ELF-1 (cell line): ENCODE measurements at places on chromosomes 7 and 10.

DNA sequence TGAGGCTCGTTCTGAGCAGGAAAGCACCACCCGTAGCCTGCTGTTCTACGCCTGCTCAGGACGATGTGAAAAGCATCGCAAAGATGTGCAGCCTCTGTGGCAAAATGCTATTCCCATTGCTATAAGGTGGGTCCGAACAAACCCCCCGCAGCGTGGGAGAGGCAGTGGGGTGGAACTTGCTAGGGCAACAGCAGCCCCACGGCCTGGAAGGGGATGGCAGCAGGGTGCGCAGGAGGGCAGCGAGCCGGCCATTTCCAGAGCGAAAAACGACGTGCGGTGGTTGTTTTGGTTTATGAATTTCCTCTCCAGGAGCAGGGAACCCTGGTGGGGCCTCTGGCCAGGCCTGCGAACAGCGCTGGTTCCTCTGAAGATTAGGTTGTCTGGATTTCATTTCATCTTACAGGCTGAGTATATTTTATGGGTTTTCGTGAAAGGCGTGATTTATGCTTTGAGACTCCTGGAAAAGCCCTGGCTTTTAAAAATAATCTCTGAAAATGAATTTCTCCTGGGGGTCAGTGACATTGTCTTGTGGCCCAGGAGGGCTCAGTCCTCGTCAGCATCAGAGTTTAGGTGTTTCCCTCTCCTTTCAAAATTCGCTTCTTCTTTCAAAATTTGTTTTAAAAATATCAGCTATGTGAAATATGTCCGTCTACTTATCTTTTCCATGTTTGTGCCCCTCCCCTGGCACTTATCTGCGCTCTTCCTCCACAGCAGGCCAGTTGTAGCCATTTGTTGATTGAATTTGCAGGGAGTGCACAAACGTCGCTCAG, 42.3 kb upstream of the UBE3C start:
- no peak for DNase-seq

DNA sequence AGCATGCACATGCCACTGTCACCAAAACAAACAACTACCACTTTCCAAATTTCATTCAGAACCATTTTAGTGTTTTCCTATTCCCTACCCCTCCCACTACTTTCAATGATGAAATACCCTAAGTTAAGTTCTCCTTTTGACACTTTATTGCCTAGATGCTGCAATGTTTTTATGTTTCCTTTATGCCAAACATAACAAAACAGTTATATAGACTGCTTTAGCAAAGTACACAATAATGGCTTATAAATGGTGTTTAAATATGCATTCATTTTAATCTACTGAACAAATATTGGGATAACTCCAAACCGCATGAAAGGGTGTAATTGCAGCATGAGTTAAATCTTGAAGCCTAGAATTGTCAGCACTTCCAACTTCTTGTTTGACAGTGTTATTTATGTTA, 69.2 kb downstream of the PHYHIPL start:
- DNase-seq, result no peak

- no peak for DNase-seq
Observed at GRCh38 chr10:52353960-52354394, 39.9 kb downstream of the DKK1 start.

DNA sequence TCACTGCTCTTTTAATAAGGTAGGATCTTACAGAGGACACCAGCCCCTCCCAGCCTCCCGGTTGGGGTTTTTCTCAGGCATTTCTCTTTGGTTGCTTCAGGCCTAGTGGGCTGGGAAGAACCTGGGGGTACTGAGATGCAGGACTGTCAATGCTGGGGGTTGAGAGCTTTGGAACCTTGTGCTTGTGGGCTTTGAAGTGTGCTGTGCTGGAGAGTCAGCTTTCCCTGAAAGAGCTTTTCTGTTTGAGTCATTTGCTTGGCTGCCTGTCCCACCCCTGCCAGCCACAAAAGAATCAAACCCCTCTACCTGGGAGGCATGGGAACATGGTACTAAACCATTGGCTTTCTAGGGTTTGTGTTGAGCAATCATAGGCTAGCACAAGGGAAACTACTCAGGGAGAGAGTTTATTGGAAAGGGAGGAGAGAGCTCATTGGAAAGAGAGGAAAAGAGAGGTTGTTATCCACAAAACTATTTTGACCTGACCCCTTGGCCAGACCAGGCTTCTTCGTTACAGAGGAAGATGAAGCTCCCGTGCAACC, 1.4 kb downstream of the SCD start:
- no peak for DNase-seq

DNA sequence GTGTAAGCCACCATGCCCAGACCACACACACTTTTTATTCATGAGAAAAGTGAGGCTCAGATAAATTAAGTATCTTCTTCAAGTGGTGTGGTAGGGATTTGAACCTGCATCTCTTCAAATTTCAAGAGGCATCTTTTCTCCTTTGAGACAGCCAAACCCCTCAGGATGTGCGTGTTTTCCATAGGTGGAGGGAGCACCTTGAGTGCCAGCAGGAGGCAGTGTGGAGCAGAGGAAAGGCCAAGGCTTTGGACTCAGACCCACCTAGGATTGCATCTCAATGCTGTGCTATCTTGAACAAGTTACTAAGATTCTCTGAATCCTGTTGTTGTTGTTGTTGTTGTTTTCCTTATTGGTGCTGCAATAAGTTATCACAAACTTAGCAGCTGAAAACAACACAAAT, 40.2 kb upstream of the MYL10 start:
- DNase-seq, result no peak

DNA sequence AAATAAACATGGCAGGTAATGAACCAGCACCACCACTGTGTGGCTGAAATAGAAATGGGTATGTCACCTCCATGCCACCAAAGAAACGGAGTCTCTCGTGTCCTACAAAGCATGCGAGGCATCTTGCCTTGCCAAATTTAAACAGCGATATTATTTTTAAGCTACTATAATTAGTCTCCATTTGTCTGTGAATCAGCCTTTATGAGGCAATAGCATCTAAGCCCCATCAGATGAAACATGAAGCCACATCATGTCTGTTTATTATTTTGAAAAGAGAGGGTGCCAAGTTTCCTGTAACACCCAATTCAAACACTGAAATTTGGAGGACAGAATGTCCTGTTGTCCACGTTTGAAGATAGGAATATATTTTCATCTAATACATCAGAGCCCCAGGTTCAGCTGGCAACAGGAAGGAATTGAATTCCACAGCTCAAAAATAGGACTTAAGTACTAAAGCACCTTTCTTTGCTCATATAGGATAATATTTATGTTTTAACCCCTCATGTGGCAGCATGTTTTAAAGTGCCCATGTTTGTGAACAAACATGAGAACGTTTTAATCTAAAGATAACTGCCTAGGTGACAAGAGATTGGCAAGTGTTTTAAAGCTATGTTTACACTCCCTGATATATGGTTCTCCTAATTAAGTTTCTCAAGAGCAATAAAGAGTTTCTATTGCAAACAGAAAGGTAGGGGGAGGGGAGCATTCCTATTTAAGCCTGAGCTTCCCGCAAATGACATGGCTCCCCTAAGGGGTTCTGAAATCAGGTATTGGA, 86.8 kb downstream of the SORBS1 start:
- DNase-seq, result no peak
